ENCODE measurements at places on chromosomes 2 and 18. TPM values are rescaled to one million over a fixed set of nuclear protein-coding genes. Genes with fewer than 3 reads are reported as not detected.

Gene CYRIA
- 19.1 TPM for total RNA-seq

Gene KRTCAP3
- 3.4 TPM for total RNA-seq

Gene SERPINB12
- total RNA-seq, result not detected

Gene MARS2
- 7.9 TPM for total RNA-seq

Gene AMMECR1L
- 10.4 TPM for total RNA-seq

Gene CD8B2
- 0.05 TPM for total RNA-seq

Gene VAMP8
- total RNA-seq, result 7.4 TPM

Gene HOXD11
- not detected for total RNA-seq

Gene FAM124B
- not detected for total RNA-seq

Gene ANKRD30BL
- total RNA-seq, result 0.87 TPM

Gene BAZ2B
- 78.7 TPM for total RNA-seq

Gene CABYR
- 13.9 TPM for total RNA-seq

Gene ATOH8
- 8.1 TPM for total RNA-seq

Gene ARL4C
- total RNA-seq, result 55.5 TPM

Gene CD8A
- 1.2 TPM for total RNA-seq

Gene KCNE4
- total RNA-seq, result 1.3 TPM

Gene C2orf80
- 15.2 TPM for total RNA-seq

Gene IL1F10
- not detected for total RNA-seq

Gene GAREM2
- 1.0 TPM for total RNA-seq

Gene CFAP65
- total RNA-seq, result 0.46 TPM

Gene BZW1
- 325 TPM for total RNA-seq

Gene AGXT
- 0.51 TPM for total RNA-seq

Gene LMAN1
- 54.1 TPM for total RNA-seq

Gene RIT2
- total RNA-seq, result 1.7 TPM

Gene RSAD2
- 0.87 TPM for total RNA-seq

Gene KCNS3
- 1.1 TPM for total RNA-seq

Gene RAD51AP2
- total RNA-seq, result 0.16 TPM

Gene RNU2-63P
- not detected for total RNA-seq

Gene OBSL1
- 40.9 TPM for total RNA-seq

Gene L3MBTL4
- 11.2 TPM for total RNA-seq

Gene RTTN
- total RNA-seq, result 8.5 TPM

Gene CAPG
- total RNA-seq, result 3.7 TPM

Gene SULT1C4
- total RNA-seq, result 2.8 TPM

Gene VWA3B
- total RNA-seq, result 2.1 TPM

Gene FBXO15
- total RNA-seq, result 6.0 TPM

Gene HOXD13
- not detected for total RNA-seq

Gene FAP
- 1.6 TPM for total RNA-seq

Gene ALPG
- total RNA-seq, result 0.21 TPM

Gene NYAP2
- total RNA-seq, result 9.2 TPM

Gene GRHL1
- total RNA-seq, result 2.6 TPM
